Activated CD8-positive, alpha-beta T cell treated with anti-CD3 and anti-CD28 coated beads for 36 hours (primary cell): ENCODE measurements at places on chromosomes 16 and 17. TPM values are rescaled to one million over a fixed set of nuclear protein-coding genes. Genes with fewer than 3 reads are reported as not detected.

The SDR42E2 gene
- total RNA-seq: 0.14 TPM

The UNC45B gene
- total RNA-seq: 0.11 TPM

The MYH2 gene
- not detected for total RNA-seq

The MOSMO gene
- 7.0 TPM for total RNA-seq

The ABI3 gene
- total RNA-seq: 39.3 TPM

The KRT31 gene
- not detected for total RNA-seq

The MT1F gene
- 9.0 TPM for total RNA-seq

The PLEKHH3 gene
- 0.29 TPM for total RNA-seq

The RNF222 gene
- total RNA-seq: 0.11 TPM

The GAS2L2 gene
- 0.27 TPM for total RNA-seq

The PPY gene
- total RNA-seq: not detected

The TEDC2 gene
- total RNA-seq: 30.7 TPM

The NPIPA7 gene
- total RNA-seq: 5.7 TPM

The DOC2A gene
- total RNA-seq: 0.68 TPM

The CHAD gene
- not detected for total RNA-seq

The CHD9NB gene
- total RNA-seq: 0.16 TPM

The KRTAP4-9 gene
- not detected for total RNA-seq

The HOXB8 gene
- not detected for total RNA-seq

The MGAT5B gene
- total RNA-seq: not detected

The CENPN gene
- 54.8 TPM for total RNA-seq

The TBC1D3 gene
- not detected for total RNA-seq

The TP53TG3C gene
- total RNA-seq: not detected

The CCL18 gene
- total RNA-seq: not detected

The COG4 gene
- total RNA-seq: 38.0 TPM

The TNFRSF17 gene
- not detected for total RNA-seq

The KRTAP2-3 gene
- total RNA-seq: not detected

The NKD1 gene
- total RNA-seq: 1.9 TPM

The HOXB1 gene
- not detected for total RNA-seq

The ACSM2A gene
- not detected for total RNA-seq

The ALOX15 gene
- not detected for total RNA-seq

The COL1A1 gene
- 0.92 TPM for total RNA-seq

The CTRB2 gene
- not detected for total RNA-seq

The TNRC6C gene
- total RNA-seq: 26.6 TPM

The ZG16 gene
- total RNA-seq: not detected

The LLGL2 gene
- total RNA-seq: 7.4 TPM

The MYCBPAP gene
- total RNA-seq: 6.7 TPM

The KRT33A gene
- not detected for total RNA-seq

The KRT24 gene
- not detected for total RNA-seq

The SLX4 gene
- 9.8 TPM for total RNA-seq

The MGRN1 gene
- total RNA-seq: 67.6 TPM

The HOXB9 gene
- total RNA-seq: 7.0 TPM

The TMEM92 gene
- total RNA-seq: not detected

The NECAB2 gene
- total RNA-seq: not detected

The SMPD3 gene
- total RNA-seq: 0.63 TPM

The TBC1D3I gene
- 0.38 TPM for total RNA-seq

The CNGB1 gene
- not detected for total RNA-seq

The CACNG3 gene
- not detected for total RNA-seq

The FOXN1 gene
- total RNA-seq: not detected

The RRAD gene
- total RNA-seq: 1.1 TPM

The TEKT5 gene
- 0.16 TPM for total RNA-seq

The TLCD2 gene
- total RNA-seq: 0.09 TPM

The CDRT15 gene
- total RNA-seq: not detected

The ZSCAN10 gene
- 0.09 TPM for total RNA-seq

The CDC42EP4 gene
- 0.72 TPM for total RNA-seq

The ITGAD gene
- total RNA-seq: not detected

The CES5A gene
- total RNA-seq: not detected
